ENCODE measurements at places on chromosomes 3 and 15. TPM values are rescaled to one million over a fixed set of nuclear protein-coding genes. Genes with fewer than 3 reads are reported as not detected.
A peak's percentile ranks its signal among the peaks of the same experiment; 100 is the strongest.

Gene SAMD7
- total RNA-seq = not detected

GRCh38 chr3:128569756-128570155 lies 76.8 kb upstream of the GATA2 start:
- DNase-seq = no peak

GRCh38 chr3:38364721-38365400 lies 18.3 kb downstream of the XYLB start:
- DNase-seq = no peak

- DNase-seq = peak; percentile 96
These were observed 78.6 kb downstream of the ABHD5 start for GRCh38 chr3:43769097-43769884.

DNA sequence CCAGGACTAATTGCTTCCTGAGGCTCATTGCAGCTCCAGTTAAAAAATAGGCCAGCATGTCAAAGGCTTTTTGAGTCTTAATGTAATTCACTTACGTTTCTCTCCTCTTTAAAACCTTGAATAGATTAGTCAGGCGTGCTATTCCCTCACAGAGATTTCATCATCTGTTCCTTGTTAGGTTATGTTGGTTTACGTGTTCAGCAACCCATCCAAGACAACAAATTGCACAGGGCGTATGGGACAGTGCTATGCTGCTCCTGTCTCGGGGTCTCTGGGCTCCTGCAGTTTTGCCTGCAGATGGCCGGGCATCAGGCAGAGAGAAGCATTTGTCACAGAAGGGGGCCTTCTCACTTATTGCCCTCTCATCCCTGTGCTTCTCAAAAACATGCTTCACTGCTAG lies 117.1 kb downstream of the CHDH start:
- DNase-seq = no peak

GRCh38 chr3:182385356-182385755 lies 407.9 kb upstream of the ATP11B start:
- DNase-seq = no peak

Gene CNTN4
- 0.42 TPM for total RNA-seq

- DNase-seq = no peak
These were observed 243.9 kb downstream of the FAM43A start for GRCh38 chr3:194929578-194929960.

- DNase-seq = no peak
These were observed 67.8 kb upstream of the SEC61A1 start for GRCh38 chr3:127984241-127984975.

DNA sequence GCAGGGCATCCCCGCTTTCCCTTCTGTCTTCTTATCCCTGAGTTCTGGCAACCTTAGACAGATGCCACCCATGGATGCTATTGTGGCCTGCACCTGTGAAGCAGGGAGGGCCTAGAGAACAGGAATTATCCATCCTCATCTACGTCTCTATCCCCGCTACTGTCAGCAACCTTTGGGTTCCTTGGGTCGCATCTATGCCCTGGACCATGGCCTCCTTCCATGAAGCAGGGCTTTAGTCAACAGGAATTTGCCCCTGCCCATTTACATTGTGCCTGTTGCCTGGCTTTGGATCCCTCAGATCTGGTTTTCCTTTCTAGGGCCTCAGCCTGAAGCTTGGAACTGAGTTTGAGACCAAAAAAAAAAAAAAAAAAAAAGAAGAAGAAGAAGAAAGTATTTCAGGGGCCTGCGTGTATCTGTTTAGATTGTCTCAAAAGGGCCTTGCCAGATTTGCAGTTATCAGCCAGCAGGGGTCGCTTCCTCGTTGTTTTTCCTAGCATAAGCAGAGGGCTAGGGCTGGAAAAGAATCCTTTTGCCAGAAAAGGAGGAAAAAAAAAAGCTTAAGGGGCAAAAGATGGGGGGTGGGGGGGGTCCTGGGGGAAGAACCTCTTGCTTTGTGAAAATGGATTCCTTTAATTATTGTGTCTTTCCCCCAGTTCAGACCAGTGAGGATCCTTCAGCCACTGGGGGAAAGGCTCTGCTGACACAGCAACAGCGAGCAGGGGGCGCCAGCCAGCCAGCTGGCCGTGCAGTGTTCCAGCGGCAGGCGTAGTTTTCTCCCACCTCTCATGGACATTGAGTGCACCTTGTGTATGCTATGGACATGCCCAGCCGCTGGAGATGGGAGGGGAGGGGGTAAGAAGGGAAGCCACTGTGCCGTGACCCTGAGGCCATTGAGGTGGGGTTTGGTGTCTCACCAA lies 65.7 kb upstream of the ALDH1L1 start:
- peak; percentile 43 for DNase-seq

DNA sequence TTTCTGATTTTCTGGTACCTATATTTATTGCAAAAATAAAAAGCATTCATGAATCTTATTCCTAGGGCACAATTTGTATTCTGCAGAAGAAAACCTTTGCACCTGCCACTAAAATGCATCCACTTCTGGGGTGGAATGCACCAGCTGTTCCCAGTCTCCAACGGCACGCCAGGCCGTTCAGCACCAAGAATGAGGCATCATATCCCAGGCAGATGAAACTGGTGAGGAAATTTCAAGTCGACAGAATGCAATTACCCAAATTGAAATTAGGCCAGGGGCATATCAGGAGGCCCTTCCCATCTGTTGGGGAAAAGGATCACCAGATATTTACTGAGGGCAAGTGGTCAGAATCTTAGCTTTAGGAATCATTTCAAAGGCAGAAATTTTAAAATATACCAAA lies 13.6 kb upstream of the RBMS3 start:
- DNase-seq = no peak

DNA sequence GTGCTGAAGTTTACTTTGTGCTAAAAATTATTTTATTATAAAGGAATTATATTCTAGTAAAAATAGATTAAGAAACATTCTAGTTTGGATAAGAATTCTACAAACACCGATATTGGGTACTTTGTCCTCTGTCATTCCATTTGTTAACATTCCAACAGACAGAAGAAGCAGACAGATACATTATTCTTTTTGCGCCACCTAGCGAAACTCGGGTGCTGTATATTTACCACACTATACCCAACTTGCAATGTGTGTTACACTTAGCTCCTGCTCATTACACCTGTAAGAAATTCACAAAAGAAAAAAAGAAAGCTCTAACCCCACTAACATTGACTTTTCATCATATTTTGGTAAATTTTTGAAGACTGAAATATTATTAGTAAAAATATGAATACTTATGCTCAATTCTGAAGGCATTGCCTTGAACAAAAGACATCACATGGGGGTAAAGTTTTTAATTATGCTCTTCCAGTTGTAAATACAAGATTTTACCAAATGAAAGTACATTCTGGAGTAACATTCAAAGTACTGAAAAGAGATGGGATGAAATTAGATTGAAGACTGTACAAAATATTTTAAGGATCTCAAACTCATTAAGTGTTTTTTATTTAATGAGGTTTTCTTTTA lies 136.5 kb upstream of the MLF1 start:
- DNase-seq = peak; percentile 62

- DNase-seq = peak; percentile 70
These were observed 6.3 kb downstream of the RPP25 start for GRCh38 chr15:74950078-74950908.

DNA sequence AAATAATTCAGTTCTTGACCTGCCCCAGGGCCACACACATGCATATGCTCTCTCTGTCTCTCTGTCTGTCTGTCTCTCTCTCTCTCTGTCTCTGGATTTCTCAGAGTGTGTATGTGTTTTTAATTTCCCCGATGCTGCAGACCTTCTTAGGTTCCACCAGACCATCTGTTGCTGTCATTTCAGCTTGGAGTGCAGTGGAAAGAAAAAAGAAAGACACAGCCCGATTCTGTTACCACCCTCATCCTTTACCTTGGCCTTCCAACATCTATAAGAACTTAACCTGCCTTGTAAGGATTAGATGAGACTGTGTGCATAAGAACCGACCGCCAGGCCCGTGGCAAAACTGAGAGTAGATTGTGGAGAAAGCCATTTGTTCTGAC lies 9.7 kb upstream of the PGPEP1L start:
- no peak for DNase-seq

GRCh38 chr3:151035072-151035471 lies 50.4 kb upstream of the MED12L start:
- DNase-seq = no peak

Gene CHRNB4
- total RNA-seq = not detected

GRCh38 chr15:43920815-43921214 lies 94.0 kb downstream of the WDR76 start:
- DNase-seq = peak; percentile 81

DNA sequence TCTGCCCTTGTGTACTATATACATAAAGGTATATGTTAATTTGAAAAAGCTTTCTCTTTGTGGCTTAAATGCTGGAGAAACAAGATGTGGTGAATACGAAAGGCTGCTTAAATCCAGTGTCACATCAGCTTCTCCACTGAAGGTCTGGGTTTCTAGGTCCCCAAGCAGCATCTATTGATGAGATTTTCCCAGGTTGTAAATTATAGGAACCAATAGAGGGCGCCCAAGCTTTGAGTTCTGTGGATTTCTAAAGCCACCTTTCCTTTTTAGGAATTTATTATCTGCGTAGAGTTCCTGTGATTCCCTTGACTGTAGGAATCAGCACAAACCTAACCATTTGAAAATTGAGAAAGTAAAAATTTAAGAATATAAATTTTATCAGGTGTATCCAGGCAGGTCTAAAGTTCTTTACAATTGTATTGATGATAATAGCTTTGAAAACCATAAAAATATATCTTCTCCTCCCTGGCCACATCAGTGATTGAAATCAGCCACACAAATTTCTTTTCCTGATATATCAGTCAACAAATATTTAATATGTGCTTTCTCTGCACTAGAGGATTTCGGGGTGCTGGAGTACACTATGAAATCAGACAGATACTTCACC lies 88.3 kb upstream of the ADAMTSL3 start:
- DNase-seq = no peak

DNA sequence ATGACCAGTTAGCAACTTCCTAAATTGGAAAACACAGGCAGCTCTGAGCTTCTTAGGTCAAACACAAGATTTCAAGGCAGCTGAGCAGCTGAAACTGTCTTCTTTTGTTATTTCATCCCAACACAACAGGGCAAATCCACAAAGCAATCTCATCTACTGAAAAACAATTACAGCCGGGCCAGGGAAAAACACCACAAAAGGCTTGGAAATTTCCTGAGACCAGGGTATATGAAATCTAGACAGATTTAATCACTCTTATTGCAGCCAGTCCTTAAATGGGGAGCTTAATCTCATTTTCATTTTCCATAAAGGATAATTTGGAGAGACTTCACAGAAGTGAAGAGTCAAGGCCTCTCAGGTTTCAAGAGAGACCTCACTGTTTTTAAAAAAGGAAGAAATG lies 181.8 kb downstream of the SSR3 start:
- DNase-seq = no peak

GRCh38 chr15:73318463-73319351 lies 50.1 kb downstream of the HCN4 start:
- peak; percentile 57 for DNase-seq

DNA sequence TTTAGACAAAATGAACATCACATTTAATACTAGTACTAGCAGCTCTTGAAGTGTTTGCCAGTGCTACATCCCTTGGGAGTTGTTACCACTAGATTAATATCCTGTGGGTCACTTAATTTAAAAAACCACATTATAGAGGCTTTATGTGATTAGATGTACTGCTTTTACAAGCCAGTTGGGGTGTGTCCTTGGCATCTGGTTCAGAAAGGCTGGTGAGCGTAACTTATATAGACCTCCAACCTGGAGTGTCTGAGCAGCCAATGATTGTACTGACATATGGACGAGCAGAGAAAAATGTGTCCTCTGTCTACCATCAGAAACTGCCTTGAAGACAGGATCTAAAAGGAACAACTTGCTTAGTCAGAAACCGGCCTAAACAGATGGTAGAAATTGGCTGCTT lies 306.2 kb upstream of the ATP11B start:
- no peak for DNase-seq

- no peak for DNase-seq
These were observed 1.9 kb downstream of the CNBP start for GRCh38 chr3:129181819-129182218.

Gene FHIT
- not detected for total RNA-seq

Gene TRANK1
- total RNA-seq = 13.4 TPM

DNA sequence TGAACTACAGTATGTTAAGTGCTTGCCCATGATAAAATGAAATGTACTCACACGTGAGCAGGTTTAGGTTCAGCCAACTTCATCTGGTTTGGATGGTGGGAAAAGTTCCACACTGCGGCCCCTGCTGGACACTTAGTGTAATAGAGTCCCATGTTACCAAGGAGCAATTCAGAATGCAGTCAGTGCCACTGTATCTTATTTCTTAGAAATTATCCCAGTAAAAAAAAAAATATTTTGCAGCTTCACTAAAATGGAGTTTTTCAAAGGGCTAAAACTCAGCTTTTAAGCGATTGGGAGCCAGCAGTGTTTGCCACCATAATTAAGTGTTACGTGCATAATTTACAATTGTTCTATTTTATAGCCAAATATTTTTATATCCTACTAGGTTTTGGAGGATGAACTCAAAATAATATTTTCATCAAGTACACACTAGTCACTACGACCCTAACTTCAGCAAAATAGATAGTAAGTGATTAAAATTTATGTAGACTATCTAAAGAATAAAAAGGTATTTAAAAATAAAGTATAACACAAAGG lies 371.7 kb upstream of the GBE1 start:
- DNase-seq = peak; percentile 15

DNA sequence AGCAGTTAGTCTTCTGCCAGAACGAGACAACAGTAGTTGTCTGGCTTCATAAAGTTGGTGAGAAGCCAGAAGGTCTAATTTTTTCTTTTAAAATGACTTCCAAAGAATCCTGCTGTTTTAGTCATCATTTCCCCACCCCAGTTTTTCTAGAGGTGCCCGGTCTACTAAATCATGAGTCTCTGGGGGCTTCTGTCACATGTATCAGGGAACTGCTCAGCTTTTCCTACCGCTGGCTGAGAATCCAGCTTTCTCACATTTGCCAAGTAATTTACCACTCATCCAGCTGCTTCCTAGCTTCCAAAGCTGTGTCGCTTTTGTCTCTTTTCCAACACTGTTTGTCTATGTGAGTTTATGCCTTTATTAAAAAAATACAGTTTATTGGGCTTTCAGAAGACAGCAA lies 183.3 kb downstream of the NSUN3 start:
- DNase-seq = no peak

DNA sequence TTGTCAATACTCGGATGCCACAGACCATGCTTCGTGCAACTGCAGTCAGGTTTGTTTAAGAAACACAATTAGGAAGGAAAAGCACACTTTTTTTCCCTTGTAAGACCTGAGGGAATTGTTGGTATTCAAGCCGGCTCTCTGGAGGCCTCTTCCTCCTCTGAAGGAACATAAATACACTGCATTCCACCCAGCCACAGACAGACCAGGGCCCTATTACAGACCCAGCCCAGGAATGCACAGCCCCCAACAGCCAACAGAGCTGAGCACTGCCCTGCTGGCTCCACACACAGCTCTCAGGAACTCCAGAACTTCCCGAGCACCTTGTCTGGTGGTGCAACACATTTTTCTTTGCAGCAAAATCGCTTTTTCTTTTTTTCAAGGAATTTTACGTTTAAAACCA lies 488.7 kb upstream of the PROK2 start:
- DNase-seq = peak; percentile 46

Gene KBTBD13
- total RNA-seq = not detected

DNA sequence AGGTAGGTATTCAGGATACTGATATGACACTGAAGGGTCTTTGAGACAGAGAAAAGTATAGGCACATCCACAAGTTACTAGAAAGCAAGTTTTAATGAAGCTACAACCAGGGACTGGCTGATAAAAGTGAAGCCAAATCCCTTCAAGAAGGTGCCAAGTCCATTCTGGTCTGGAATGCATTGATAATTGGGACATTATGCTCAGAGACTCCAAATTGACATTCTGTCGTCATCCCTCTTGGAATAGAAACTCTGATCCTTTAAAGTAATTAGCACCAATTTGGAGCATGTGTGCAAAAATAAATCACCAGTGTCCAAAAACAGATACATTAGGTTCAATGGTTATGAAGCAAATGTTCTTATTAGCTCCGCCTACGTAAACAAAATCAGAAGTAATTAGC lies 47.3 kb upstream of the BCL6 start:
- no peak for DNase-seq

Data from Daoy (cell line).